ENCODE measurements at places on chromosomes 12 and 14. TPM values are rescaled to one million over a fixed set of nuclear protein-coding genes. Genes with fewer than 3 reads are reported as not detected.

The TCL1B gene
- total RNA-seq = not detected

The ASIC1 gene
- total RNA-seq = 1.1 TPM

- H3K36me3 ChIP-seq = no peaks in the 10 kb centered on the region
- H3K27ac ChIP-seq = no peak overlapping the region
- H3K4me3 ChIP-seq = no peak overlapping the region
- DNase-seq = no peak
- no peaks in the 10 kb centered on the region for H3K27me3 ChIP-seq
Measured at GRCh38 chr12:85440271-85440670, 160.3 kb downstream of the ALX1 start.

GRCh38 chr12:51620448-51620847 is 29.4 kb downstream of the SCN8A start:
- H3K4me1 ChIP-seq = no peaks in the 10 kb centered on the region
- H3K36me3 ChIP-seq = no peaks in the 10 kb centered on the region
- no peak overlapping the region for H3K27ac ChIP-seq
- H3K27me3 ChIP-seq = peaks cover 5% of the 10 kb centered on the region

Data from activated CD4-positive, alpha-beta memory T cell treated with anti-CD3 and anti-CD28 coated beads for 36 hours (primary cell).